Lower leg skin (tissue), 4 donors: ENCODE measurements at places on chromosomes 12 and 14.

GRCh38 chr12:14273913-14274311 is 91.6 kb upstream of the ATF7IP start:
- no peak for DNase-seq

DNA sequence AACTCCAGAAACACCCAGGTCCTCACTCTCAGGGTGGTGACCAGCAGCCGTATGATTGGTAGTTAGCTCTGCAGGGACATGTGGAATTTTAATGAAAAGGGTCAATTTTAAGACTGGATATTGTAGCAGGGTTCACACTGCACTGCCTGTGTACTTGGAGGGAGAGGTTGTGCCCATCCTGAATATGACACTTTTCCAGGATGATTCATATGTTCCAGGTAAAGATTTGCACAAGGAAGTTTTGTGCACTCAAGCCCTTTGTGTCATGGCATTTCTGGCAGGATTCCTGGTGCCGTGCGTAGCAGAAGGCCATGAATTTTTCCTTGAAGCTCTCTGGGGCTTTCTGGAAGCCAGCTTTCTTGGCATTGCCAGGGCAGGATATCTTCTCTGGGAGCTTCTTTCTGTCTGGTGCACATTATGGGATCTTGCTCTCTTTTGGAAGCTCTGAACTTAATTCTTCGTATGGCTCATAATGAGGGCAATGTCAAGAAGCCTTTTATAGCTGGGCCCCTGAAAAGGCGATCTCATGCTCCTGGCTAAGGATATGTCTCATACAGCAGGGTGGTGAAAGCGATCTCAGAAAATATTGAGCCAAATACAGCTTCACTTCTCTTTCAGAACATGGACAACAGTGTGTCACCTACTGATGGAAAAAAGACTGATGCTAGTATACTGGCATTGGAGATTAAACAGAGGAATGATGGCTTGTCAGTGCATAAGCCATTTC is 1133.9 kb downstream of the AACS start:
- no peak for DNase-seq

DNA sequence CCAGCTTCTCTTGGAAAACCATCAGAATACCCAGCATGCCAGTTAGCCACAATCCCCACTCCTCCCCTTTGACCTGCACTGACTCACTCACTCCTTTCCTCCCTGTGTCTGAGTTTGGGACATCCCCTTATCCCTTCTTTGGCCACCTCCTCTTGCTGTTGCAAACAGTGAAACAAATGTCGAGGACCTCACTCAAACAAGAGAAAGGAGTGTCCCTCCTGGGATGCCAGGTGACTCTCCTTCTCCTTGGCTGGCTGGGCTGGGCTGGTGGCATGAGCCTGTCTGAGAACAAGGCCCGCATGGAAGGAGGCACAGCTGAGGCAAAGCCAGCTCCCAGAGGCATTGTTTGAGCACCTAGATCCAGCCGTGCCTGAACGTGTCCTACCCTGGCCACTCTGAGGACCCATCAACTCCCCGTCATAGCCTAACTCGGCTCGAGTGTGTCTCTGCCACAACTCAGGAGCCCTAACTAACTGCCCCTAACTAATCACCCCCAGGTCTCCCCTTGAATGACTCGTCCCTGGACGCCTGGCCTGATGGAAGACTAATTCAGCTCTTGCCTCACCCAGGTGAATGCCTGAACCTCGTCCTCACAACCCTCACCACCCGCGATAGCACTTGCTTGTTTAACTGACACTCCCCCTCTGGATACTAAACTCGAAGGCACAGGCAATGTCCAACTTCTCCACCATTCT is 43.0 kb downstream of the NCOR2 start:
- no peak for DNase-seq

GRCh38 chr14:103329401-103330347 is 4.4 kb upstream of the EIF5 start:
- DNase-seq = peak; percentile 85

DNA sequence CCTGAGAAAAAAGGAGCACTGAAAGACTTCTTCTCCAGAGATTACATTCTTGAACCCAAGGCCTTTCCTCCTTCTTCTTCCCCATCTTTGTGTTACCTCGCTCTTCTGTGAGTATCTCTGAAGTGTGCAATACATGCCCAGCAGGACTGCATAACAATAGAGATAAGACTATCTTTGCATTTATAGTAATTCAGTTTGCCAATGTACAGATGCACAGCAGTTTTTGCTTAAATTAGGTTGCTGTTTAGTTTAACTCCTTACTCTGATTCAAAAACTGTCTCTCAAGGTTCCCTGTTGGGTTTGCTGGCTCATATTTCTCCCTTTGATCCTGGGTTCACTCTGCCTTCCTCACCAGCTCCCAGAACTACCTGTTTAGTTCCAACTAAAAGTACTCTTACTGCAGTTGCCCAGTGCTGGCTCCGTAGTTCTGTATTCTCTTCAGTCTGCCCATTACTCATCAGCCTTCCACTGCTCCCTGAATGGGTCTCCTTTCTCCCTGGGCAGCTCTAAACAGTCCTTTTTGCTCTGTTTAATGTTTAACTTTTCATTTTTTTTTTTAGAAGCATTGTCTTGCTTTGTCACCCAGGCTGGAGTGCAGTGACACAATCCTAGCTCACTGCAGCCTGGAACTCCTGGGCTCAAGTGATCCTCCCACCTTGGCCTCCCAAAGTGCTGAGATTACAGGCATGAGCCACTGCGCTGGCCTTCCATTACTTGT is 180.6 kb upstream of the CAND1 start:
- DNase-seq = no peak

GRCh38 chr12:66683073-66683472 is 4.2 kb upstream of the GRIP1 start:
- DNase-seq = no peak
